Gastrocnemius medialis (tissue), 4 donors: ENCODE measurements at places on chromosomes 6 and 20. TPM values are rescaled to one million over a fixed set of nuclear protein-coding genes. Genes with fewer than 3 reads are reported as not detected.

- no peak for DNase-seq
Observed at GRCh38 chr20:53891306-53891894, 179.0 kb downstream of the BCAS1 start.

The OOEP gene
- not detected for total RNA-seq

The PTK6 gene
- not detected for total RNA-seq

GRCh38 chr20:45322952-45323383 is 14.9 kb upstream of the MATN4 start:
- DNase-seq, result peak; percentile 98

DNA sequence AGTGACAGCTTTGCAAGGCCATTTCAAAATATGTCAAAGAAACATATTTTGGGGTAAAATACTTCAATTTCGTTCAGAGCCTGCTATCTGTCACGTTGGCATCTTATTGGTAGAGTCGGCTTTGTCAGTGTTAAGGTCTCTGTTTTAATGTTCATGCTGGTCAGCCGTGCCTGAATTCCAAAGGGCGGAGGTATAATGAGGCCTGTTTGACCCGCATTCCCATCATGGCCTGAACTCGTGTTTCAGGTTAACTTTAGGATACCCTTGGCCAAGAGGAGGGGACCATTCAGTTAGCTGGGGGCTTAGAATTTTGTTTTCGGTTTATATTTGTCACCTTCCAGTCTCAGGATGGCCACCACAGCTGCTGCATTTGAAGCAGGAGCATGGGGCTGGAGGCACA is 236.4 kb downstream of the NFATC2 start:
- DNase-seq, result no peak

The GNMT gene
- total RNA-seq, result 1.1 TPM

- no peak for DNase-seq
Observed at GRCh38 chr6:45789238-45789637, 226.4 kb downstream of the CLIC5 start.

The SLX4IP gene
- total RNA-seq, result 1.3 TPM

The HLA-DRB5 gene
- total RNA-seq, result 0.80 TPM

DNA sequence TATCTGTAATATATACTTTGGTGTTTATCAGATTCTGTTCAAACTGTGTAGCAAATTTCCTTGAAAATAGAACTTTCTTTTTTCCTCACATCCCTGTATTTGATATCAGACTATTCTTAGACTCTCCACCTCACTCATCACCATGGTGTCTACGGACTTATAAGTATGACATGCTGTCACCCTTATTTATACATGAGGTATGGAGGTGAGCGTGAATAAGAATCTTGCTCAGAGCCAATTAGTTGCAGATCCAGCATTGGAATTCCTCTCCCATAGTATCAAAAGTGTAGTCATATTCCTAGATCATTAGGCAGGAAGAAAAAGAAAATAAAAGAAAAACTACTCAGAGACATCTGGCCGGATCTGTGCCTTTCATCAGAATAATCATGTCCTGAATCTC is 43.0 kb downstream of the TPD52L1 start:
- DNase-seq, result no peak

DNA sequence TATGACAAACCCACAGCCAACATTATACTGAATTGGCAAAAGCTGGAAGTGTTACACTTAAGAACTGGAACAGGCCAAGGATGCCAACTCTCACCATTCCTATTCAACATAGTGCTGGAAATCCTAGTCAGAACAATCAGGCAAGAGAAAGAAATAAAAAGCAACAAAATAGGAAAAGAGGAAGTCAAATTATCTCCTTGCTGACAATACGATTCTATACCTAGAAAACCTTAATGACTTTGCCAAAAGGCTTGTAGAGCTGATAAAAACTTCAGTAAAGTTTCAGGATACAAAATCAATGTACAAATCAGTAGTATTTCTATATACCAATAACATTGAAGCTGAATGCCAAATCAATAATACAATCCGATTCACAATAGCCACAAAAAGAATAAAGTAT is 32.4 kb downstream of the OR5V1 start:
- DNase-seq, result no peak

The MUC22 gene
- total RNA-seq, result 0.24 TPM

DNA sequence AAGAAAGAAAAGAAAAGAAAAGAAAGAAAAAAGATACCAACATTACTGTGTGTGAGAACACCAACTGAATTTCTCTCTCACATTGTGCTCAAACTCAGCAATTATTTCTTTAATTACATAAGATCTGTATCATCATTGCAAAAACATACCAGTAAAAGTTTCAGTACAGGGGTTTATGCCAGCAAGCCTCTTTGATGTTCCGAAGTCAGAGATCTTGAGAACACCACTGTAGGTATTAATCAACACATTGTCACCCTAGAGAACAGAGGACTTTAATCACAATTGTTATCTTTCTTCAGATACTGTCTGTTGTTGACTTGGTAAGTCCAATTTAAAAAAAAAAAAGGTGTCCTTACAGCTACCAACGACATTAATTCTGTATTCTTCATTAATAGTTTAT is 60.9 kb upstream of the MAP7 start:
- DNase-seq, result no peak

- DNase-seq, result no peak
Observed at GRCh38 chr6:73612611-73613010, 41.2 kb downstream of the SLC17A5 start.

- DNase-seq, result no peak
Observed at GRCh38 chr20:2900845-2901592, 27.7 kb downstream of the PTPRA start.

The DDAH2 gene
- total RNA-seq, result 10.6 TPM

DNA sequence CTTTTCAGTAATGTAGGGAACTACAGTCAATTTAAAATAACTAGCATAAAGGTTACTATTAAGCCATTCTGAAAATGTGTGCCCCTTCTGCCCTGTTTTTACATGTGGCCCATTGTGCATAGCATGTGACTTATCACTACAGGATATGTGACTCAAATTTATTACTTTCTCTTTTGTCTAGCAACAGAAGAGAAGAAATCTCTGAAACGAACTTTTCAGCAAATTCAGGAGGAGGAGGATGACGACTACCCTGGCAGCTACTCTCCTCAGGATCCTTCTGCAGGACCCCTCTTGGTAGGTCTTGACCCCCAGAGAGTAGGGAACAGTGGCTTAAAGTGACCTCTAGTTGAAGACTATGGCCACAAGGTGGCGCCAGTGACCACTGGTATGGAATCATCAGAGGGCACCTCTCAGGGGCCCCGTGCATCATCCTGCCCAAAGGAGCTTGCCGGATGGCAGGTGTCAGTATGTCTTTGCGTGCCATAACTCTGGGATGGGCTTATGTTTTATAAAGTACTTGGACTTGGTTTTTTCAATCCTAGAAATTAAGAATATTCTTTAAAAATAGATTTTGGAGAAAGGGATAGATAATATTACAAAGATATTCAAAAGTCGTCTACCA is 23.9 kb downstream of the RPRD1B start:
- DNase-seq, result peak; percentile 73

GRCh38 chr6:6466967-6467761 is 121.4 kb upstream of the LY86 start:
- no peak for DNase-seq

DNA sequence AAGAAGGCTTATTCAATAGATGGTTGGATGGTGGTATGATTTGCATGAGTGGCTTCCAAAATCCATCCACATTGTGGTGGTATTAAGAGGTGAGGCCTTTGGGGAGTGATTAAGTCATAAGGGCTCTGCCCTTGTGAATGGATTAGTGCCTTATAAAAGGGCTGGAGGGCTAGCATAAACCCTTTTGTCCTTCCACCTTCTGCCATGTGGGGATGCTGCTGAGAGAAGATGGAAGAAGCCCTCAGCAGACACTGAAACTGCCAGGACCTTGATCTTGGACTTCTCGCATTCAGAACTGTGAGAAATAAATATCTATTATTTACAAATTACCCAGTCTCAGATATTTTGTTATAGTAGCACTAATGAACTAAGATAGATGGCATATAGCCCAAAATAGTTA is 27.8 kb upstream of the SRPK1 start:
- no peak for DNase-seq

The OVOL2 gene
- not detected for total RNA-seq

DNA sequence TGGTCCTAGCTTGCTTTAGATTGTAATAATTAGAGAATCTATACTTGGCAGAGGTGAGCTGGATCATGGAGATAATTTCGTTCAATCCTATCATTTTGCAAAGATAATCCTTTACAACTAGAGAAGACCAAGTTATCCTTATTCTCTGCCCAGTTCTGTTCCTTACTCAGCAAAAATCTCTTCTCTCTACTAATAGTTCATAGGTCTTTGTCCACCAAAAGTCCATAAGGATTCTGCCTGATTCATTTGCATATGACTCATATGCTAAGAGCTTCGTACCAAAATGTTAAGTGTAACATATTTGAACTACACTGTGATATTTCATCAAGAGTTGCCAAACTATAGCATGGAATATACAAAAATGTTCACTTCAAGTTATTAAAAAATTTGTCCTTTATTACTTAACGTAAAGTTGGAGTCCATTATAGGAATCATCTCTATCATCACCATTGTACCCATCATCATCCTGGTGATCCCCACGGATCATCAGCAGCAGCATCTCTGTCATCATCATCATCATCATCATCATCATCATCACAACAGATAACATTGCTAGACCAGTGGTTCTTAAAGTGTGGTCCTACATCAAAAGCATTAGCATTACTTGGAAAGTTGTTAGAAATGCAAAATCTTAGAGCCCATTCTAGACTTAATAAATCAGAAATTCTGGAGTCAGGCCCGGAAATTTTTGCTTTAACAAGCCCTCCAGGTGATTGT is 463.0 kb downstream of the DHX35 start:
- DNase-seq, result no peak

The IL17F gene
- not detected for total RNA-seq

- no peak for DNase-seq
Observed at GRCh38 chr20:39554341-39554740, 592.2 kb downstream of the DHX35 start.

DNA sequence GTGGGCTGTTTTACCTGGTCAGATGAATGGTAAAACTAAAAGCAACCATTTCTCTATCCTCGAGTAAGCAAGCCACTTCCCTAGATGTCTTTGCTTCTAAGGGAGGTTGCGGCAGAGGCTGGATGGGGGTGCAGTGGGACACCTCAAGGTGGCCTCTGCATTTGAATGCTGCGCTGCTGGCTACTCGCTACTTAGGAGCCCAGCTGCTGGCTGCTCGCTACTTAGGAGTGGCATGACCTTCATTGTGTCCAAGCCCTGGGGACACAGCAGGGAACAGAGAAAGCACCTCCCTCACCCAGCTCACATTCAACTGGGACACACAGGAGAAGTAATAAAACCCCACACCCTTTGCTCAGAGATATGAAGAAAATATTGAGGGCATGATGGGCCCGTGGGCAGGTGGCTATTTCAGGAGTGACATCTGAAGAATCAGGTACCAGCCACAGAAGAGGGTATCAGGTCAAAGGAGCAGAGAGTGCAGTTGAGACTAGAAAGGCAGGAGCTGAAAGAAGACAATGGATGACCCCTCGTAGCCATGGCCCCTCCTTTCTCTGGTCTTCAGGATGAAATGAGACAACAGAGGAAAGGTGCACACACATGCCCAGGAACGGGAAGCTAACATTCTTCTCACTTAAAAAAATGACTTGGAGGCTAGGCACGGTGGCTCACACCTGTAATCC is 149.4 kb downstream of the ZMYND8 start:
- DNase-seq, result no peak

The DACT2 gene
- not detected for total RNA-seq

DNA sequence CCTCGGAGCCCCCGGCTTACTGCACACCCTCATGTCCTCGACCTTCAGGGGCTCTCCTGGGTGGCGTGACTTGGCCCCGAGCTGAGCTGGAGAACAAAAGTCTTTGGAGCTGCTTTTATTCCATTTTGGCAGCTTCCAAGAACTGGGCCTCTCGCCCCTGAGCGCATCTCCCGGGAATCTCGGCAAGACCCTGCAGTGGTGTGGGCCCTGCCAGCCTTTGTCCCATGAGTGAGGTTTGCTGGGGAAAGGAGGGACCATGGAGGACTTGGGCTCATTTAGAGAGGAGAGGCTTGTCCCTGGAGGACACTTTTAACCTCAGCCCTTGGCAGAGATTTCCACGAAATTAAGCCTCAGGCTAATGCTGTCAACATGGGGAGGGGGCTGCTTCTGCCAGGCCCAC is 62.3 kb upstream of the SLCO4A1 start:
- DNase-seq, result no peak

The SPTLC3 gene
- 0.46 TPM for total RNA-seq

- no peak for DNase-seq
Observed at GRCh38 chr6:125104425-125104824, 49.1 kb upstream of the TPD52L1 start.

DNA sequence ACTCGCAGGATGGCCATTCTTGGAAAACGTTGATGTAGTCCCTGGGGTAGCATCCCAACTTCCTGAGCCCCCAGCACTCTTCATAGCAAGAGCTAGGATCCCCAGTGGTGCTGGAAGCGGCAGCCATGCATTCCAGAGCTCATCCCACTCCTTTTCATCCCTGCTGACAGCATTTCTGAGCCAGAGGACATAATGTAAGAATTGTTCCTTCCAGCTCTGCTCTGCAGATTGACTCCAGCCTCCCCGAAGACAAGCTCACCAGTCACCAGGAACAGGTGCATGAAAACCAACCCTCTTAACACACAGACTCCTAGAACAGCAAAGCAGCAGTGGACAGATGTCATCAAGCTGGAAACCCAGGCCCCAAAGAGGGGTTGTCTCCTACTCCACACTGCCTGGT is 3.8 kb downstream of the SLC13A3 start:
- no peak for DNase-seq
